Activated T-cell treated with anti-CD3 and anti-CD28 coated beads, Interleukin-2, amount 50 U/mL, for 24 hours (primary cell): ENCODE measurements at places on chromosomes 3 and 15.

DNA sequence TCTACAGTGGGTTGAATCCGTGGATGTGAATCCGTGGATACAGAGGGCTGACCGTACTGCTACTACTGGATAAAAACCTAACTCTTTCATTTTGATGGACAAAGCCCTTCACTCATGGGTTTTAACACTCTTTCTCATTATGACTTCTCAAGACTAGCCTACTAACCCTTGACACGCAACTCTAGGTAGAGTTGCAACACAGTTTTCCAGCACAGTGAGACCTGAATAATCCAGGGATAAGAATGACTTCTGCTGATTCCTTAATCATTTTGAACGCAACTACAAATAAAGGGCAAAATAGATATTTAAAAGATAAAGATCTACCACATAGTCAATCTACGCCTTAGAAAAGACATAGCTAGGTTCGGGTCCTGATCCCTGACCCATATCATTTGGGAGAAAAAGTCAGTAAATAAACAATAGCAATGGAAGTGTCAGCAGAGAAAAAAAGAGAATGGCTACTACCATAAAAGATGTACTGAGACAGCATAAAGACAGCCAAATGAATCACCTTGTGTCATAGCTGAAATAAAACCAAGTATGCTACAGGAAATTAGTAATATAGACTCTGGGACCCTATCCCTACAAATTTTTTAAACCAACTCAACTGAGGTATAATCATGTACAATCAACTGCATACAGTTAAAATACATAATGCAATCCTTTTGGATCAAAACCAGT lies 87.6 kb downstream of the DPH6 start:
- no peaks in the 10 kb centered on the region for H3K27me3 ChIP-seq
- no peaks in the 10 kb centered on the region for H3K36me3 ChIP-seq
- no peak for DNase-seq
- H3K4me3 ChIP-seq, result no peak overlapping the region
- no peak overlapping the region for H3K27ac ChIP-seq

GRCh38 chr15:77181305-77182074 lies 110.6 kb upstream of the TSPAN3 start:
- peaks cover 56% of the 10 kb centered on the region for H3K4me1 ChIP-seq
- no peak overlapping the region for H3K4me3 ChIP-seq
- no peak for DNase-seq

GRCh38 chr15:58546635-58547627 lies 115.1 kb downstream of the LIPC start:
- H3K4me3 ChIP-seq, result no peak overlapping the region
- H3K36me3 ChIP-seq, result no peaks in the 10 kb centered on the region
- no peak overlapping the region for H3K27ac ChIP-seq
- peaks cover under 1% of the 10 kb centered on the region for H3K27me3 ChIP-seq
- H3K4me1 ChIP-seq, result peaks cover 30% of the 10 kb centered on the region
- DNase-seq, result no peak

DNA sequence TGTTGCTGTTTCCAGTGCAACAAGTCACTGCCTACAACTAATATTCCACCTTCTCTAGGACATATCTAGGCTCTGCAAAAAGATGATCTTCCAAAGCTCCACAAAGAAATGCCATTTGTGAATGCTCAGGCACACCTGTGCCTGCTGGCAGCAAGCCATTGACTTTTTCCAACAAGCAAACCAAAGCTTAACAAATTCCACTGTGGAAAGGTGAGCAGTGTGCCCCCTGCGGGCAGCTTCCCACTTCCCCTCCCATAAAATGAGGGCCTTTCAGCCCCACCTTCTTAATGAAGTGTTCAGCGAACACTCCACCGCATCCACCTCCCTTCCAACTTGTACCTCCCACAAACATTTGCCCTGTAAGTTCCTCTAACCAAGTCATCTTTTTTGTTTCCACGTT lies 157.5 kb upstream of the SLC24A5 start:
- H3K4me3 ChIP-seq, result no peak overlapping the region
- peaks cover 9% of the 10 kb centered on the region for H3K4me1 ChIP-seq
- no peak for DNase-seq
- no peaks in the 10 kb centered on the region for H3K36me3 ChIP-seq
- peaks cover 23% of the 10 kb centered on the region for H3K27me3 ChIP-seq

DNA sequence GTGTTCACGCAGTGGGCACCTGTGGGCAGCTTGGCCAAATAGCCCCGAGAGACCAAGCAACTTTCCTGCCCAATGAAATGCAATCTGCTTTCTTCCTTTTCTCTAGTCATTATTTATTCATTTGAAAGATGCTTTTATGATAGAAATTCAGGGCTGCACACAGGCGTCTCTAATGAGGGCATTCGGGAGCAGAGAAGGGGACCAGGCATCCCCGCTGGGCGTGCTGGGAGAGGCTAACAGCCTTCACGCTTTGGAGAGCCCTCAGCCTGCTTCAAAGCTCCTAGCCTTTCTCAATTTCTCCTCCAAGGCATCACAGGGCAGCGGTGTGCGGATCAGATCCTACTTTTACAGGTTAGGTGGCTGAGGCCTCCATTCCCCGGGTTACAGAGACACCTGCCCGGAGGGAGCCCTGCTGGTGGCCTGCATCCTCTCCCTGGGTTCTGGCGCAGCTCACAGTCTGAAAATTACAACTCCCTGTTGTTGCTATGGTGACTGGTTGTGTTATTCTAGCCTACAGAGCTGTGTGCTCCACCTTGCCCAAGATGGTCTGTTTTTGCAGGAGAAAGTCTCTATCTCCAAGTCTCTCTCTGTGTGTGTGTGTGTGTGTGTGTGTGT lies 21.8 kb upstream of the KLF13 start:
- peaks cover 4% of the 10 kb centered on the region for H3K27me3 ChIP-seq
- no peaks in the 10 kb centered on the region for H3K36me3 ChIP-seq
- peaks cover 36% of the 10 kb centered on the region for H3K4me1 ChIP-seq
- no peak for DNase-seq
- H3K27ac ChIP-seq, result no peak overlapping the region

DNA sequence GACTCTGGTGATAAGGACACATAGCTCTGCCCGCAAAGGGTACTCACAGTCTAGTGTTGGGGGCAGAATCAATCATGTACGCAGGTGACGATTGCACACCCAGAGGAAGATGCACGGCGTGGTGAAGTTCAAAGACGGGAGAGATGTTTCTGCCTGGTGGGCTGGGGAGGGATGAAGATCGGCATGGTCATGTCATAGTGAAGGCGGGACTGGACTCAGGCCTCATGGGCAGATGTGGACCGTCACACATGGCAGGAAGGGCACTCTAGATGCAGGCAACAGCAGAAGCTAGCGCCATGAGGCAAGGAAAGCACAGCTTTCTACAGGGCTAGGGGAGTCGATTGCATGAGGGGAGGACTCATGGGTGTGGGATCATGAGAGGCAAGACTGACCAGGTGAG lies 240.6 kb downstream of the OPA1 start:
- H3K27ac ChIP-seq, result no peak overlapping the region
- peaks cover 5% of the 10 kb centered on the region for H3K4me1 ChIP-seq
- peaks cover 33% of the 10 kb centered on the region for H3K27me3 ChIP-seq

GRCh38 chr15:76979996-76980520 lies 14.9 kb upstream of the PSTPIP1 start:
- H3K27me3 ChIP-seq, result no peaks in the 10 kb centered on the region
- DNase-seq, result no peak
- no peak overlapping the region for H3K4me3 ChIP-seq
- no peaks in the 10 kb centered on the region for H3K36me3 ChIP-seq

GRCh38 chr3:89699771-89700170 lies 592.4 kb downstream of the EPHA3 start:
- no peak overlapping the region for H3K4me3 ChIP-seq
- DNase-seq, result no peak
- no peaks in the 10 kb centered on the region for H3K36me3 ChIP-seq
- H3K4me1 ChIP-seq, result no peaks in the 10 kb centered on the region

DNA sequence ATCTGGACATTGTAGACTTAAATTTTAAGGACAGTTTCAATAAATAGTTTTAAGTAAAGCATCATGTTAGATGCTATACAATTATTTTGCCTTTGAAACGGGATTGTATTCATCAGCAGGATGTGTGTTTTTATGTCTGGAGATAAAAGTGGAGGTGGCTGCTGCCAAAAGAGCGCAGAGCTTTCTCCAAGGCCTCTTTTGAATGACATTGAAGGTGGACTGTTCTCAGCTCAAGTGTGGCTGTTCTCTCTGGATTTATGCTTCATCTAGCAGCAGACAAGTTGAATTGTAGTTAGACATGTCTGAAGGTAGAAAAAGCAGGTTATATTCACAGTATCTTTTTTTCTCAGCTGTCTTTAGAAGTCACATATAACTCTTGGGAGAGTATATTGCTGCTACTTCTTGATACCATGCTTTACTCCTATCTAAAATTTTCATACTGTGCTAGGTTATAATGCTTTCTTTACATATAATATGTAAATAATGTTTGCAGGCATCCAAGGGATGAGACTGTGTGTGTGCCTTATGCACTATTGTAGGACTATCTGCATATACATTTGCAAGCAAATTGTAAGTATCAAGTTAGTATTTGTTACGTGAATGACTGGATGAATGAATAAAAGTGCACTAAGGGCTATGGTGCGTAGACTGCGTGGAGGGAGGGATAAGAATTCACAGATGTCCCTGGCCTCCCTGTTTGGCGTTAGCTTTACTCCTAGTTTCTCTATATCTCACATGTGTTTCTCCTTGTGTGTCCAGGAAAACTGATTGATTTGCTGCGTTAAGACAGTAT lies 340.1 kb downstream of the NAALADL2 start:
- no peak overlapping the region for H3K4me3 ChIP-seq
- DNase-seq, result no peak
- peaks cover 2% of the 10 kb centered on the region for H3K4me1 ChIP-seq
- no peak overlapping the region for H3K27ac ChIP-seq
- H3K27me3 ChIP-seq, result no peaks in the 10 kb centered on the region
